ENCODE measurements at places on chromosomes 2 and 18. TPM values are rescaled to one million over a fixed set of nuclear protein-coding genes. Genes with fewer than 3 reads are reported as not detected.

The AOX1 gene
- polyA plus RNA-seq = 7.9 TPM

DNA sequence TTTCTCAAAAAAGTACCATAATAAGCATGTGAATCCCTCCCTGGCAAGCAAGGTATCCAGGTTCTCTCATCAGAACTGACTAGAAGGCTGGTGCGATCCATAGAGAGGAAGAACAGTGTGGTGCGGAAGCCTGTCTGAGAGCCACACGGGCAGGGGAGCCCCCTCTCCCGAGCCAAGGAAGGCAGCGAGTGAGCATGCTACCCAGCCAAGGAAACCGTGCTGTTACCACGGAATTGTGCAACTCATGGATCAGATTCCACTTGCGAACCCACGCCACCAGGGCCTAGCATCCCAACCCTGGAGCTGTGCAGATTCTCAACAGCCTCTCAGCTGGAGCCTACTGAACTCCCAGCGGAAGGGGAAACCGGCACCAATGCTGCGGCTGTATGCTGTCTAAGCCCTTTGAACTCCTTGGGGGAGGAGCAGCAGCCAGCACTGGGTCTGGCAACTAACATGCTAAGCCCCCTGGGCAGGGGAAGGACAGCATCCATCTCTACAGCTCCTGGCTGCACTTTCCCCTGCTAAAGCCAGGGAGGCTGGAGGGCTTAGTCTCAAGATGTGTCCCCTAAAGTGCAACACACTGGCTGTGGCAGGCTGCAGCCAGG is 823.1 kb downstream of the EPHA4 start:
- no peak for DNase-seq

The PPP1R1C gene
- 0.41 TPM for polyA plus RNA-seq

DNA sequence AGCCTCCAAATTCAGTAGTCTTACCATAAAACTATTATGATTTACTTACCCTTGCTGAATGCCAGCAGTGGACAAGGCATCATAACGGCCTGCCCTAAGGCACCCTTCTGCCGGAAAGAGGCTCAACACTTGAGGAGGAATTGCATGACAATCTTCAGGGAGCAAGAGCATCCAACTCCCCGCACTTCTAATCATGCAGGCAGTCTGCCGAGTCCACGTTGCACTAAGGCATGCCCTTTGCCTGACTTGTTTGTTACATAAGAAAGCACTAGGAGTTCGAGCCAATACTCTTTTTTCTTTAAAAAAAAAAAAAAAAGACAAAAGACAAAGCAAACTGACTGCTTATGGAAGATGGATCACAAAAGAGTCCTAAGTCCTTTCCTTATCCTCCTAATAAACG is 17.9 kb upstream of the SPTBN1 start:
- DNase-seq = no peak

DNA sequence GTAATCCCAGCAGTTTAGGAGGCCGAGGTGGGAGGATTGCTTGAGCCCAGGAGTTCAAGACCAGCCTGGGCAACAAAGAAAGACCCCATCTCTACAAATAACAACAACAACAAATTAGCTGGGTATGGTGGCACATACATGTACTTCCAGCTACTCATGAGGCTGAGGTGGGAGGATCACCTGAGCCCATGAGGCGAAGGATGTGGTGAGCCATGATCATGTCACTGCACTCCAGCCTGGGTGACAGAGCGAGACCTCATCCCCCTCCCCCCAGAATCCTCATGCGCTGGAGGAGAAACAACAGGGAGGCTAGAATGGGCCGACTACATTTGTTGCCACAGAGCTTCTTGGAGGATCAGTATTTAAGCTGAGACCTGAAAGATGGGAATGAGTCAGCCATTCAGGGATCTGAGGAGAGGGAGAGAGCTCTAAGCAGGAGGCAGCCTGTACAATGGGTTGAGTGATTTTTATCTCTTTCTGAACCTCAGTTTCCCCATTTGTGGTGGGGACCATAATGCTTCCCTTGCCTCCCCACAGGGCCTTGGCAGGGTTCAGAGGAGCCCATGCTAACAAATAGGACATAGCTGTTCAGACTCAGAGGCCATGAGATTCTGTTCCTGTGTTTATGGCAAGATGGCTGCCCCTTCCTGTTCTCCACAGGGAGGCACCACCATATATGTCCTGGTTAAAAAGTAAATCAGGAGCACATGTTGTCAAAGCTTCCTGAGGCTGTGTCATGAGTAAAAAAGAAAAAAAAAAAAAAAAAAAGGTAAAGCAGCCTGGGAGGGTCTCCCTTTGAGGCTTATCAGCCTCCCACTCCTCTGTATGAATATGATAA is 131.4 kb upstream of the HAAO start:
- no peak for DNase-seq

The AAMP gene
- 51.6 TPM for polyA plus RNA-seq

GRCh38 chr2:135821190-135821589 is 15.8 kb downstream of the LCT start:
- DNase-seq = no peak

DNA sequence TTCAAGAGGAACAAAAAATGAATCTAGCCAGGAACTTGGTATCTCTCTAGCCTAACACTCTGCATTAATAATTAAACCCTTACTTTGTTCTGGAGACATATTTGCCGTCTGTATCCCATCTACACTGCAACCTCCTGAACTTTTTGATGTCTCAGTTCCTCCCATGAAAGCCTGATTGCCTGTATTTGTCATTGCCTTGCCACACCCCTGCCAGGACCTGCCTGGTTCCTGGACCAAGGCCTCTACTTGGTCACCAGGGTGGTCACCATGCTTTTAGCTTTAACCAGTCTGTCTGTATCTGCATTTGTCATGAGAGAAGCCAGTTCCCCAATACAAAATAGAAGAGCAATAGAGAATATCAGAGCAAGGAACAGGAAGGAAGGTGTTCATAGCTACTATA is 58.8 kb upstream of the NOL4 start:
- no peak for DNase-seq

- DNase-seq = no peak
Measured at GRCh38 chr2:190354003-190354690, 10.8 kb downstream of the INPP1 start.

The CPO gene
- polyA plus RNA-seq = 0.12 TPM

GRCh38 chr2:240613781-240614180 is 11.5 kb upstream of the GPR35 start:
- DNase-seq = no peak

DNA sequence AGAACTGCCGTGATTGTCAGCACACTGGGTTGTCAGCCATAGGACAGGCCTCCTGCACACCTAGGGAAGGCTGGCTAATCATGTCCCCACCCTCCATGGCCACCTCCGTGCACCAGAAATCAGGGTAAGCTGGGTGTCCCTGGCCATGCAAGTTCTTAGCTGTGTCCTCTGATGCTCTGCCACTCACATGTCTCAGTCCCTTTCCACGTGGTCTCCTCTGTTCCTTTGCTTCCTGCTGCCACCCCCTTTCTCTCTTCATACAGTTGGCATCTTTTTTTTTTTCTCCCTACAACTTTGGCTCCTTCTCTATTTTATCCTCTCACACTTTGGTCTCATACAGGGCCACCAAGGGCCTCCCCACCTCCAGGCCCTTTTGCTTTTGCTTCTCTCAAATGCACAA is 153.7 kb downstream of the TPGS2 start:
- DNase-seq = no peak
